ENCODE measurements at places on chromosomes 1 and 21.

GRCh38 chr1:99544328-99544727 is 101.6 kb upstream of the PALMD start:
- DNase-seq = peak; percentile 51

GRCh38 chr1:176206961-176207902 is at the start of gene COP1:
Gene COP1, minus strand, starts transcription at chr1:176207286. Its CDS starts 308 bp downstream, at chr1:176206978.
- peak; percentile 70 for DNase-seq

DNA sequence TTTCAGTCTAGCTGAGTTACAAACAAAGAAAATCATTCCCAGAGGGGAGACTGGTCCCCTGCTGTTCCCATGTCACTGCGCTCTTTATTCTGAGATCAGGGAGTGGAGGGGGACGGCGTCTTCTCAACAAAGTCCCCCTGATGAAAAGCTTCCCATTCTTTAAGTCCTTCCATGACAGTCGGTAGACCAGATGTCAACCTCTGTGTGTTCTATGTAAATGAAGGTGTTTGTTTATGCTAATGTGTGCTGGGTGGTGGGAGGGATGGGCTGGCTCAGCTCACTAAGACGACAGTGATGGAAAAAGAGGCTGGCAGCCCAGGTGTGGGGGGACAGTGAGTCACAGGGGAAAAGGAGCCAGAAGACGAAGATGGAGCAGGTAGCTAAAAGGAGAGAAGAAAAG is 148.2 kb upstream of the KLHDC7A start:
- DNase-seq = no peak

GRCh38 chr1:197424380-197424779 is 156.3 kb downstream of the CRB1 start:
- DNase-seq = no peak

DNA sequence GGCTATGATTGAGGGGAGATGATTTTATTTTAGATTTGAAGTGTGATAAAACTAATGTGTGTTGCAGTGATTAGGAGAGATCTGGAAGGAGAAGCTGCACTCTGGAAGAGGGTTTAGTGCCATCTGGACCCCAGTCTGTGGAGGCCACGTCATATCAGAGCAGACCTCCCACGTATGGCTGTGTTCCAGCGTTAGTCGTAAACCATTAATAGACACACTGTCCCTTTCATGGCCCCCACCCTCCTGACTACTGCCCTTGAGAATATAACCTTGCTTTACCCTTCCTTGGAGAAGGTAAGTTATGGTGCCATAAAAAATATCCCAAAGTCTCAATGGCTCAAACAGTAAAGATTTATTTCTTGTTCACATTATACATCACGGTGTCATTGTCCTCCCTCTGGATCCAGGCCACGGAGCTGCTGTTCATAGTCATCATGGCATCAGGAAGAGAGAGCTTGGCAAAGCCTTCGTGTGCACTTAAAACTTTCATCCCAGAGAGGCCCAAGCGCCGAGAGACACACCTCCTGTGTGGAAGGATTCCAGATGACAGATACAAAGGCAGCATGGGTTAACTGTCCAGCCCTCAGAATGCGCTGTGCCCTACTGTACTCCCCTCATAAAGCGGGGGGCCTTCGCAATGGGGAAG is 33.2 kb downstream of the RHOU start:
- no peak for DNase-seq

- no peak for DNase-seq
These were observed 218.3 kb downstream of the LRRIQ3 start for GRCh38 chr1:73979684-73980083.

- DNase-seq = no peak
These were observed 68.3 kb downstream of the ADSS2 start for GRCh38 chr1:244383278-244383884.

- DNase-seq = no peak
These were observed 25.5 kb upstream of the CYP2J2 start for GRCh38 chr1:59952065-59952464.

- DNase-seq = peak; percentile 49
These were observed 9.1 kb upstream of the SLC19A1 start for GRCh38 chr21:45551316-45551715.

DNA sequence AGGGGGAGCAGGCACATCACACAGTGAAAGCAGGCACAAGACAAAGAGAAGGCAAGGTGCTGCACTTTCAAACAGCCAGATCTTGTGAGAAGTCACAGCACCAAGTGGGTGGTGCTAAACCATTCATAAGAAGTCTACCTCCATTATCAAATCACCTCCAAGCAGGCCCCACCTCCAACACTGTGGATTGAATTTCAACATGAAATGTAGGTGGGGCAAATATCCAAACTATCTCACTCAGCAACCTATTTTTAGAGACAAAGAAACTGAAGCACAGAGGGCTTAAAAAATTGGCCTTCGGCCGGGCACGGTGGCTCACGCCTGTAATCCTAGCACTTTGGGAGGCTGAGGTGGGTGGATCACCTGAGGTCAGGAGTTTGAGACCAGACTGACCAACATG is 90.4 kb downstream of the UBE2U start:
- DNase-seq = no peak

GRCh38 chr1:240562111-240562590 is 49.8 kb downstream of the GREM2 start:
- DNase-seq = no peak

- no peak for DNase-seq
These were observed 2.1 kb downstream of the ADAMTS4 start for GRCh38 chr1:161196521-161197451.

DNA sequence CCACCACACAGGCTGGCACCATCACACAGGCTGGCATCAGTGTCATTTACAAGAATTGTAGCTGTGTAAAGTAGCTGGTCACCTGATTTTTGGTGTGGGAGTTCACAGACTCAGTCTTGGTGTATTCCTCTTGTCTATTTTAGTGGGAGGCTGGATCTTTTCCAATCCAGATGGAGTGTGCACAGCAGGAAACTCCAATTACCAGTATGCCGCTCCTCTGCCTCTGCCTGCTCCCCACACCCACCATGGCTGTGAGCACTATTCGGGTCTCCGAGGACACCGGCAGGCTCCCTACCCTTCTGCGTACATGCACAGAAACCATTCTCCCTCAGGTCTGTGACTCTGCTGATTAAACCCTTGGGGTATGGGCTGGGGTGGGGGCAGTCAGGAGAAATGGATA is 24.2 kb downstream of the TBX19 start:
- no peak for DNase-seq

DNA sequence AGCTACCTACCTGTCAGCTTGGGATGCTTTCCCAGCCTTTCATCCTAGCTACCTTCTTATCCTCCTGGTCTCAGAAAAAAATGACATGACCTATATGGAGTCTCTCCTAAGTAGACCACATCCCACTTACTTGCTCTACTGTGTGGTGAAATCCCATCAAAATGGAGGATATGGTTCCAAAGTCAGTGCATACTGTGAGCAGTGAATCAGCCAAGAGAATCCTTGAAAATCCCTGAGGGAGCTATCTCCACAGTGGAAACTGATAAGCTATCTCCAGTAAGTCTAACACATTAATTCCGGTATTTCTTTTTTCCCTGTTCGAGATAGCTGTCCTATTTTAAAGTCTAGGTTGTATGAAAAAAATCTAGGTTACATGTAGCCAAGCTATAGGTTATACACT is 189.7 kb downstream of the FGGY start:
- no peak for DNase-seq

DNA sequence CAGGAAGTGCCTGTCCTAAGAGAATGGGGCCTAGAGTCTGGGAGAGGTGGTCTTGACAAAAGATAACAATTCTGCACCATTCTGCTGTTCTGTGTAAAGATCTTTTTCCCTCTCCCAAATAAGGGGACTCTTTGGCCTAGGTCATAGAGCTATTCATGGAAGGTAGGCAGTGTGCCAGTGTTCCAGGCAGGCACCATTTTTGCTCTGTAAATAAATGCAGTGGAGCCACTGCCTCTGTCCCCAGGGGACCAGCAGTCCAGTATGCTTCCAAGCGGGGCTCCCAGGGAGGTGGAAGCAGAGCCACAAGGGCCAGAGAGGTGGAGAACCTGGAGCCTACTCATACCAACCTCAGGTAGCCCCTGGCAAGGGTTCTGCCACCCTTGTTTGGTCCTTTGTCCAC is 25.9 kb downstream of the KCNA2 start:
- no peak for DNase-seq

GRCh38 chr1:180282401-180283044 is 52.5 kb downstream of the LHX4 start:
- no peak for DNase-seq

- DNase-seq = peak; percentile 94
These were observed at the start of gene MACF1 for GRCh38 chr1:39204441-39205081. Gene MACF1, plus strand, starts transcription at chr1:39204695. Its CDS starts 328 bp downstream, at chr1:39205023.

Data from non-pigmented ciliary epithelial cell (primary cell).